ENCODE measurements at places on chromosomes 12 and 14.

GRCh38 chr14:61290701-61291100 lies 9.6 kb upstream of the TMEM30B start:
- DNase-seq, result no peak

DNA sequence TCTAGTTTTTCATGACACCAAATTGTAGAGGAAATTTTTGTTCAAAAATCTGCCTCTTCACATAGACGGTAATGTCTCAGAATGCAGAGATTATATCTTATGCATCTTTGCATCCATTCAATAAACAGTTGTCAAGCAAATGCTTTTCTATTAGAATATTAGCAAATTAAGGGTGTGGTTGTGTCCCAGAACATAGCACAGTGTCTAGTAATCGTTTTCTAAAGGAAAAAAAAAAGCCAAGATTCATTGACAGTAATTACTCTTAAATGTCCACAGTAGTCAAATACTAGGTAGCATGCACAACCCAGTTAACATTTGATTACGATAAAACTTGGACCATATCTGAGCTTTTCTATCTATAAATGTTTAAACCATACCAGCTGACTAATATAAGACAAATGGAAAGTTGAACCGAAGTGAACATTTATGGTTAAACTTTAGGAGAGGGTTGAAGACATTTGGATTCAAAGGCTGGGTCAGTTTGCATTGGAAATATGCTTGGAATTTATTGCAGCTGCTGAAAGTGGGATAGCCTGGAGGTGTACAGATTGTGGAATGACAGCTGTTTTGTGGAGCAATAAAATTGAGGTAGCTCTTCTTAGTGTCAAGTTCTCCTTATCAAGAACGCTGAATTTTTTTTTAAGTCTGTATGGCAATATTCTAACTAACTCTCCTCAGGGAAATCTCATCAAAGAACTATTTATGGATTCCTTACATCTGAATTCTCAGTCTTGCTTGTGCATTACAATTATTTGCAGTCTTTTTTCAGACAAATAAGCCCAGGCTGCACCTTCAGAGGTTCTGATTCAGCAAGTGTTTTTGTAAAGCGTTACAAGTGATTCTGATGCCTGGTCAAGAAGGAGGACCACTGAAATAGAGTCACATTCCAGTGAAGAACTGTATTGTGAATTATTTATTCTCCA lies 66.7 kb upstream of the ATP2B1 start:
- no peak for DNase-seq

DNA sequence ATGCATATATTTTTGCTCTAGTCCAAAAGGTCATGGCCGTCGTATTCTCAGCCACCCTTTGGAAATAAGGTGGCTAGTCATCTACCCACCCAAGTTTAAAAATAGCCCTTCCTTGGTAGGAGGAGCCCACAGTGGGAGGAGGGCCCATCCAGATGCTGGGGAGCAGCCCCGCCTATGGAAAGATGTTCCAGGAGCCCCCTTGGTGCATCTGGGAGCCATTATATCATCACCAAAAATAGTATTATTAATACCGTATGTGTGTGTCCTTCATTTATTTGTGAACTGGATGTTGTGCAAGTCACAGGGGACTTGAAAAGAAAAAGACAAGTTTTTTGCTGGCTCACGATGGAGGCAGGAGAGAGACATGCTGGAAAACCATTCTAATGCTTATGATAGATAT lies 34.0 kb downstream of the EMP1 start:
- DNase-seq, result no peak

DNA sequence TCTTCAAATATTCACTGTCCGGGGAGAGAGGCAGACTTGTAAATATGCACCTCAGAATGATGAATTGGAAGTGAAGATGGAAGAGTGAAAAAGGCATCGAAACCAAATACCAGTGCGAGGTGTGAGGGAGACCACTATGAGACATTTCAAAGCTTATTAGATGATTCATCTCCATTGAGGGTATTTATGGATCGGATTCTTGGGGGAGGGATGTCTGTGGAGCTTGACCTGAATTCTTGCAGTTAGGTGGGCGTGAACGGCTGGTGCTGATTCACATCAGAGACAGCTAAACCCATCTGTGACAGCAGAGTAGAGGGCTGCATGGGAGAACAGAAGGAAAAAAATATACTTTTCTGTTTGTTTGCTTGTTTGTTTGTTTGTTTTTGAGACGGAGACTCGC lies 677.2 kb downstream of the AACS start:
- DNase-seq, result no peak

- DNase-seq, result peak; percentile 19
Measured at GRCh38 chr14:92362781-92363235, 39.8 kb downstream of the SLC24A4 start.

DNA sequence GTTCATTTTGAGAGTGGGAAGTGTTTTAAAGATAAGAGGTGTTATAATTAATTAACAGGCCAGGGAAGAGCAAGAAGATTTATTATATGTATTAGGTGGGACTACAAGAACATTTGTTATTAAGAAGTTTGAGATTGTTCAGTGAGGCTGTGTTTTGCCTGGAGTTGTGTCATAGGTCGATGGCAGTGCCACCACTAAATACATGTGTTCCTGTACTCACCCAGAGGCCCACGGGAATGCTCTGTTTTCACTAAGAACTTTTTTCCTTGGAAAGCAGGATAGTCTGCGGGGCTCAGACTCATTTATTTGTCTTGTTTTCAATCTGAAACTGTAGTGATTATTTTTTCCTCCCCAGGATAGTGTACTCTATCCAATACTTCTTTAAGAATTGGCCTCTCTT lies 10.1 kb downstream of the IRAK3 start:
- DNase-seq, result no peak

GRCh38 chr14:69376439-69376838 lies 21.7 kb downstream of the ERH start:
- no peak for DNase-seq

- no peak for DNase-seq
Measured at GRCh38 chr12:24505366-24506015, 443.4 kb downstream of the BCAT1 start.

DNA sequence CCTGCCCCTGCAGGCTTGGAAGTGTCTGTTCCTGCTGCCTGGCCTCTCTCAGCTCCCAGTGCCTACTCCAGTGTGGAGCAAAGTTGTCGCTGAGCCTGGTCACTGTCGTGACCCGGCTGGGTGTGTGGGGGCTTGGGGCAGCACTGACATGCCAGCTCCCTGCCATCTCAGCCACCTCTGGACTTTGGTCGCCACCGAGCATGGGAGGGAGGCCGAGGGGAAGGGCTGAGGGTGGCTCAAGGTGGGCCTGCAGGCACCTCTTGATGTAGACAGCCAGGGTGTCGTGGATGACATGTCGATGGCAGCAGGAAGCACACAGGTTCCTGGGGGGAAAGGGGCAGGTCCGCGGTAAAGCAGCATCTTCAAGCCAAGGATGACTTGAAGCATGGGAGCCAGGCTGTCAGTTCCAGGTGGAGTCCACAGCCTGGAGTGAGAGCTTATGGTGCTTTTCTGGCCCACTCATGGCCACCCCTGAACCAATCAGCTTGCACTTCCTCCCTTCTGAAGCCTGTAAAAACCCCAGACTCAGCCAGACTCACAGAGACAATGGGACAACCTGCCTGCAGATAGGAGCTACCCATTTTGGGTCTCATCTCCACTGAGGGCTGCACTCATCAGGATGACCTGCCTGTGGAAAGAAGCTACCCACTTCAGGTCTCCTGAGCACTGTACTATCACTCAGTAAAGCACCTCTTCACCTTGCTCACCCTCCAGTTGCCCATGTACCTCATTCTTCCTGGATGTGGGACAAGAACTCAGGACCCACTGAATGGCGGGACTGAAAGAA lies 210.1 kb downstream of the MON2 start:
- DNase-seq, result no peak

- no peak for DNase-seq
Measured at GRCh38 chr14:106268013-106268727, 741.8 kb downstream of the TMEM121 start.
